H54 (cell line): ENCODE measurements at places on chromosomes 2 and 18.
A peak's percentile ranks its signal among the peaks of the same experiment; 100 is the strongest.

DNA sequence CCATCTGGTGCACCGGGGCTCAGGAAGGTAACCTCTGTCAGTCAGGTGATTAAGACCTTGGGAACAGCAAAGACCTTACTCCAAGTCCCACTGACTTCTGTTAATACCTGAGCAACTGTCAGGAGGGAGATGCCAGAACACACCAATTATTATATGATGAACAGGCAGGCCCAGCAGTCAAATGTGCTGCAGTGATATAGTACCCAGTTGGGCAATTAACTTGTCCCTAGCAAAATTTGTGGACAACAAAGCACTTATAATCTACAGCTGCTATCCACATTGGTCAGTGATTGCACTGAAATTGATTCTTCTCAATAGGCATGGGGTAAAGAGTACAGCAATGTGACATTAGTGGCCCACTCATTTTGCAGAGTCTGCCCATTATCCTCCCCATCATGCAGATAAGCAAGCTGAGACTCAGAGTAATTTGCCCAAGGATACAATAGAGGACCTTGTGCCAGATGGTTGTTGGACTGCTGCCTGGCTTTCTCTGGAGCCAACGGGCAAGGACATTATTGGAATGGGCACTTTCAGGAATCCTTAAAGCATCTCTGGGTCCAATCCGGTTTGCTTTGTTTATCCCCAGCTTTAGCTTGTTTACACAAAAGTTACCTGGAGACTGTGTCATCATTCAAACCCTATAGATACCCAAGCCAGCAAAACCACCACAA is 147.6 kb downstream of the CCBE1 start:
- DNase-seq: no peak

DNA sequence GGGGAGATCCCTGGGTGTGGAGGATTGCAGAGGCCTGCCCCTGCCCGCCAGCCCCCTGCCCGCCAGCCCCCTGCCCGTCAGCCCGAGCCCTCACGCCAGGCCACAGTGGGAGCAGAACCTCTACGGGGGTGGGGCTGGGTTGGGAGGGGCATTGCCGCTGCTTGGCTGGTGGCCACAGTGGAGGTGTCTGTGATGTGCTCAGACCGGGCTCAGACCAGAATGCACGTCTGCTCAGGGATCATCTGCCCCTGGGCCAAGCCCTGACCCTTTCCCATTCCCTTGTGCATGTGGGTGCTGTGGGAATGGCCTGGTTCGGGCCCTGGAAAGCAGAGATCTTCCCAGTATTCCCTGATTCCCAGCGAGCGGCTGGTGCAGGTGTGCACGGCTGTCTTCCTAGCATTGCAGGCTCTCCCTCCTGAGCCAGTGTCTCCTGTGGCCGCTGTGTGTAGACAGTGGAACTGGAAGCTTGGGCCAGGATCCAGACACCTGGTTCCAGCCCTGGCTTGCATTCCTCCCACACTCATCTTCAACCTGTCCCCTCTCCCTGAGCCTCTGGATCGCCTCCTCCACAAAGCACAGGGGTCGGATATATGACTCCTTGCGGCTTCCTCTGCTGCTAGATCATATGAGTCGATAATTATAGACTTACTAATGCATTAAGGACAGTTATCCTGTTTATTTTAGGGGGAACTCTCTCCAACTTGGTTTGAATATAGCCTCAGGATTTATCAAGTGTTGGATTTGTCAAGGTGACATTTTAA is 161.6 kb downstream of the LDLRAD4 start:
- DNase-seq: no peak

DNA sequence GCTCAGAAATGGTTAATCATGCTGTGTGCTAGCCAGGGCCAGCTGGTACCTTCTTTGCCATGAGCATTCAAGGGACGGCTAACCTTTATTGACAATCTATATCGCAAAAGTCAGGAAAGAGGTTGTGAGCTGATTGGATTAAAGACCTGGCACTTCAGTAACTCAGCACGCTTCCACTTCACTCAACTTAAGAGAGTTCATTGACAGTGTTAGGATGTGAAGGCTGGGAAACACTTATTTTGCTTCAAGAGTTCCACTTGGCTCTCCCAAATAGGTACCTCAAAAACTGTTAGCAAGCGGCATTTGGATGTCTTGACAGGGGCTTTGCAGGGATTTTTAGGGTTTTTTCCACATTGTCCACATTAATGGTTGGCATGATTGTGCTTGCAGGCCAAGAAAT is 25.1 kb upstream of the TXNDC2 start:
- DNase-seq: no peak

DNA sequence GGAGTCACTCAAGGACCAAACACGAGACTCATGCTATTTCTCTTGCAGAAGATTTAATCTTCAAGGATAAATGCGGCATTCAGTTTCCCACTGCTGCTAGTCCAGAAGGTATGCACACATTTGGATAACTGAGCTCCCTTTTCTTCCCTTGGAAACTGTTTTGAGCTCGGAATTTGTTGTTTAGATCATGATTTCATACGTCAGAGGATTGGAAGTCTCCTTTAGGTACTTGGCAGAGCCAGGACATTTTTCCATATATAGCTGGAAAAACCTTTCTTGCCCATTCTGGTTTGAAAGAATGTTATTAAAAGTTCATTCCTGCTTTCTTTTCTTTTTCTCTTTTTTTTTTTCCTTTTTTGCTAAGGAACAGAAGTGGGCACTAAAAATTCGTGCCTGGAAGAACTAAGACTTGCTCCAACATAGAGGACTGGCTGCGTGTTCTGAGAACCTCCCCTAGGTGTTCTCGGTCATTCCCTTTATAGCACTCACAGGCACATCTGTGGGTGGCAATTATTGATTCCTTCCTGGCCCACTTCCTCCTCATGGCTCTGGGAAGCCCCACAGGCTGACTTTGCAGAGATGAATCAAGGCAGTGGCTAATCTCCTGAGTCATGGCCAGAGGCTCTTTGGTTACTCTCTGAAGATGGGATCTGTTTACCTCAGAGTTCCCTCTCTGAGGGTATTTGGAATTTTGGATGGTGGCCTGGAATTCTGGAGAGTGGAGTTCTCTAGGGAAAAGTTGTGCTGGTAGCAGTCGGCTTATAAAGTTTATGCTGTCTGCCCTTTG is 104.8 kb downstream of the PLCL1 start:
- DNase-seq: no peak

DNA sequence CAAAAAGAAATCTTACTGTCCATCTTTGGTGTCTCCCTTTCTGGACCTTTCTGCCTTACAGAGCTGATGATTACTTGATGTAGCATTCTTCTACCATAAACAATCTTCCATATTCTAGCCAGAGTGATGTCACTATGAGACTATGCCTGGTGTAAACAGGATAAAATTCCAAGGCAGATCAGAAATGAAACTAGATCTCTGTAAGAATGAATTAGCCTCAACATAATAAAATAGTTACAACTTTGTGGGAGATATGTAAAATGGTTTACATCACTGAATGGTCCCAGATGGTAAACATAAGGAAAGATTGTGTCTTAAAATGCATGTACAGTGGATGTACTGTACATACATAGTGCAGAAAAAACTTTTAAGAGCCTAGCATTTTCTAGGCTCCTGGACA is 112.3 kb upstream of the ZNF521 start:
- DNase-seq: no peak

DNA sequence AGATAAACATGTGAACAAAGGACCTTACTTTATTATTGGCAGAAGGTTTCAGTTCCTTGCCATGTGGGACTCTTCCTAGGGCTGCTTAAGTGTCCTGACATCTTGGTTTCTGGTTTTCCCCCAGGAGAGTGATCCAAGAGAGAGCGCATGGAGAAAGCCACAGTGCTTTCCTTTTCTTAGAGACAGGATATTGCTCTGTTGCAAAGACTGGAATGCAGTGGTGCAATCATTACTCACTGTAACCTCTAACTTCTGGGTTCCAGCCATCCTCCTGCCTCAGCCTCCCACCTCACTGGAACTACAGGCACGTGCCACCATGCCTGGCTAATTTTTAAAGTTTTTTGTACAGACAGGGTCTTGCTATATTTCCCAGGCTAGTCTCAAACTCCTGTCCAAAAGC is 38.1 kb upstream of the TCF7L1 start:
- DNase-seq: no peak

- no peak for DNase-seq
Observed at GRCh38 chr2:224595518-224595917, 10.4 kb upstream of the CUL3 start.

DNA sequence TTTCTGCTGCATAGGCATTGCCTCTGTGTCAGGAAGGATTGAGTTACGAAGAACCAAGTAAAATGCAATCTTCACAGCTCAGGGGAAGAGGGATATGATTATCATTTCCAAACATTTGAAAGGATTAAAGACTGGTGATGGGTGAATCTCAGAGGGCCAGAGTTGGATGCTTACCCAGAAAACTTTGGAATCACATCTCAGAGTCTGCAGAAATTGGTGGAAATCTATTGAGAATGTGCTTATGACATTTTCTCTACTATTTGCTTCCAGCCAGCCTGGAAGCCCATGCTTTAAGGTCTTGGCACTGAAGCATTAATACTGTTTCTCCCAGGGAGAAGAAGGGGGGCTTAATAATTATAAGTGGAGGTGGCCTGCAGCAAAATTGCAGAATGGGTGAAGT is 1301.4 kb upstream of the PIK3C3 start:
- DNase-seq: no peak

DNA sequence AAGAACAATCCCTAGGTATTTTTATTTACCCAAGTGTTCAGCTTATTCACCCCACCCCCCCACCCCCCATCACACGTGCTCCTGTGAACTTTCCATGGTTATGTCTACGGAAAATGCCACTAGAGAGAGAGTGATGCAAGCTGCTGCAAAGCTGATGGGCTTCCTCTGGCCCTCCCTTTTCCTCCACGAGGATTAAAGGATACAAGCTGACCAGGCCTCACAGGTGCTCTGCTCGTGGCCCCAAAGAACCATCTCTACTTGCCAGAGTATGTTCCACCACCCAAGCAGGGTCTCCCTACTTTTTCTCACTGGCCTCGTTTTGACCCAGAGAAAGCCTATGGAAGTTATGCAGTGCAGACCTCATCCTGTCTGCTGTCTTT is 342.6 kb downstream of the CELF4 start:
- DNase-seq: no peak

DNA sequence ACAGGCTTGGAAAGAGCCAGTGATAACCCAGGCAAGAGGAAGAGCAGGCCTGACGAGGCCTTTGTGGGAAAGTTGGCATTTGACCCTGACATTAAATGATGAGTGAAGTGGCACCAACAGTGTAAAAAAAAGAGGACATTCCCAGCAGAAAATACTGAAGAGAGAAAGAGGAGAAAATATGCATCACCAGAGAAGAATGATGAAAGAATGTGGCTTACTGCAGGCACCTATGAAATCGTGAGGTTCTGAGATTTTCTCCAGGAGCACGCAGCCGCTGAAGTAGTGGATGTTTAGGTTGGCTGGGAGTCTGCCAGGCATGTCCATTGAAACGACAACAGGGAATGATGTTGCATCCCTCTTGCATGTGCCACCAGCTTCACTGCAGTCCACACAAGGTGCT is 13.8 kb downstream of the EHD3 start:
- DNase-seq: no peak

GRCh38 chr2:209911486-209911885 is 91.0 kb upstream of the RPE start:
- DNase-seq: no peak

- DNase-seq: peak; percentile 70
Observed at GRCh38 chr2:96832754-96833507, 10.9 kb downstream of the ANKRD23 start.

DNA sequence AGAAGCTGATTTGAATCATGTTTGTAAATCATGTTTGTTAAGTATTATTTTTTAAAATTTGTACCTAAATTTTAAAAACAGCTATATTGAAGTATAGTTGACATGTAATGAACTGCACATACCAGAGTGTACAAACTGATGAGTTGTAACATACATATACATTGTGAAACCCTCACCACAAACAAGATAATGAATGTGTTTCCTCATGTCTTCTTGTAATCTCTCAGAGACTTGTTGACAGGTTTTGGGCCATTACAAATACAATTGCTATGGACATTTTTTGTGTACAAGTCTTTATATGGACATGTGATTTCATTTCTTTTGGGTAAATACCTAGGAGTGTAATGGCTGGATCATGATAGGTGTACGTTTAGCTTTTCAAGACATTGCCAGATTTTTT is 21.5 kb downstream of the WDR43 start:
- DNase-seq: no peak

DNA sequence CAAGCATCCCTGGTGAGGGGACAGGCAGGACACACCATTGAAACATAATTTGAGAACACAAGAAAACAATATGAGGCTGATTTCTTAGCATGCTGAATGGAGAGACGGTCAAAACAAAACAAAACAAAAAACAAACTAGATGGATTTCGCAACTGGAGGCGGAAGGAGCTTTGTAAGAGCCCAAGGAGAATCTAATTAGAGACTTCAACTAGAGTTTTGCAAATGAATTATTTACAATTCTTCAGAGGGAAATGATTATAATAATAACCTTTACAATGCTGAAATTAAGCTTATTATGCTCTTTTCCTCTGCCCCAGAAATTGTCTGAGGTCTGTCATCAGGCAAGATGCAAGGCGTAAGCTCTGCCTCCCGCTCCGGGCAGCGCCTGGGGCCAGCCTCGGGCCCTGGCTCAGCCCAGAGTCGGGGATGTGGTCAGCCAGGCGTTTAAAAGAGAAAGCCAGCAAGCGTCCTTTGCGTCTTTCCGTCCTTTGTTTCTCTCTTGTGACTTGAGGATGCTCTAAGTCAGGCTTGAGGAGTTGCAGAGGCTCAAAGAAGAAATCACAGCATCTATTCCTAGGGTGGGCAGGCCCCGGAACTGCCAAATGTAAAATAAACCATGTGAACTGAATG is 139.6 kb downstream of the TWIST2 start:
- no peak for DNase-seq

DNA sequence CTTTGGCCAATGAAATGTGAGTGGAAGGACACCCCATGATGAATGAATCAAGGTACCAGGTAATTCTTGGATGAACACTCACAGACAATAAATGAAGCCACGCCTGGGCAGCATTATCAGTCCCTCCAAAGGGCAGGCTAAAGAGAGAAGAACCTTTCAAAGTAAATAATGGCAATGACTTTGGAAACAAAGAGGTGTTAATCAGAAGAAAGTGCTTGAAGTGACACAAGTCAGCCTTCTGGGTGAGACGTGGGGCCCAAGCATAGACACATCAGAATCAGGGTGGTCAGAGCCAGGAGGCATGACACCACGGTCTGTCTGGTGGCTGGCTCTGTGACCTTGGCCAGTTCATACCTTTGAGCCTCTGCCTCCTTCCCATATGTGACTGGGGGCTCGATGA is 103.3 kb downstream of the POLR1A start:
- no peak for DNase-seq

GRCh38 chr2:219681694-219682300 is 54.4 kb downstream of the SLC4A3 start:
- no peak for DNase-seq

DNA sequence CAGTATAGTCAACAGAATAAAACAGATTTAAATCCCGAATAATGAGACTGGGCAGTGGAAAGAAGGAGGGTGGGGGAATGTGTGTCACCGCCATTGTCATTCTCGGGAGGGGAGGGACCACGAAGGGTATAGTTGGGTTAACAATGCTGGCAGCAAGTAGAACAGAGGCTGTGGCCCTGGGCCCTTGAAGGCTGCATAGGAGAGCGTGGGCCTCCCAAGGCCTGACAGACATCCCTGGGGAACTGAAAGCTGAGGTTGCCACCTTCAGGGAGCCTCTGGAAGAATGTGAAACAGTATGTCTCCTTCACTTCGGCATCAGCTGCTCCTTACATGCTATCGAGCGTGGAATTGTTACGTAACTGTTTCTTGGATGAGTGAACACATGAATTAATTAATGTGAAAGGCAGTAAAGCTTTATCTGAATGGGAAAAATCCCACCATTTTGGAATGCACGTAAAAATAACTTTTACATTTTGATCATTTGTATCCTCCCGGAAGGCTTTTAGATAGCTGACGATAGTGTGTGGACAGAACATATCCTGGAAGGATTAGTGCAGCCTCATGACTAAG is 92.8 kb upstream of the TTC39C start:
- no peak for DNase-seq
